ENCODE measurements at places on chromosomes 6 and 20. TPM values are rescaled to one million over a fixed set of nuclear protein-coding genes. Genes with fewer than 3 reads are reported as not detected.

DNA sequence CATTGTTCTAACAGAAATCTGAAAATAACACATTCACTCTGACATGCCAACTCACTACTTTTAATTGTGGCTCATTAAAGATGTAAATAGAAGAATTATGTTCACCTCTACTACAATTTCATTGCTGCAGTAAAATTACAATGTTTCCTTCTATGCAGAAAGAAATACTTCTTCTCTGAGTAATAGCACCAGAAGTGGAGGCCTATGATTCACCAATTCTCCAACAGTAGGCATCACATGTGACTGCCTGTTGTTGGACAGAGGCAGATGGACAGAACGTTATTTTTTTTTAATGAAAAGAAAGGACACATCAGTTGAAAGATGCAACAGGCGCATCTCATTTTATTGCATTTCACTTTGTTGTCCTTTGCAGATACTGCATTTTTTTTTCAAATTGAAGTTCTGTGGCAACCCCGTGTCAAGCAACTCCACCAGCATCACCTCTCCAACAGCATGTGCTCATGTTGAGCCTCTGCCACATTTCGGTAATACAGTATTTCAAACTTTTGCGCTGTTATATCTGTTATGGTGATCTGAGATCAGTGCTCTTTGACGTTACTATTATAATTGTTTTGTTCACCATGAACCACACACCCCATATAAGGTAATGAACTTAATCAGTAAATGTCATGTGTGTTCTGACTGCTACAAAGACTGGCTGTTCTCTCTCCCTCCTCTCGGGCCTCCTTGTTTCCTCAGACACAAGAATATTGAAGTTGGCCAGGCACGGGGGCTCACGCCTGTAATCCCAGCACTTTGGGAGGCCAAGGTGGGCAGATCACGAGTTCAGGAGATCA is 121.4 kb downstream of the ATXN1 start:
- H3K36me3 ChIP-seq, result no peaks in the 10 kb centered on the region
- H3K27ac ChIP-seq, result peak overlapping the region; percentile 66
- H3K27me3 ChIP-seq, result no peaks in the 10 kb centered on the region
- peak; percentile 88 for DNase-seq

GRCh38 chr6:134145786-134146185 is 93.4 kb upstream of the SLC2A12 start:
- no peaks in the 10 kb centered on the region for H3K27me3 ChIP-seq
- DNase-seq, result peak; percentile 48
- no peaks in the 10 kb centered on the region for H3K36me3 ChIP-seq
- H3K27ac ChIP-seq, result no peak overlapping the region
- H3K4me1 ChIP-seq, result no peaks in the 10 kb centered on the region

GRCh38 chr20:57501461-57502335 is 23.2 kb downstream of the CTCFL start:
- H3K27ac ChIP-seq, result no peak overlapping the region
- no peaks in the 10 kb centered on the region for H3K36me3 ChIP-seq
- H3K4me3 ChIP-seq, result no peak overlapping the region
- peaks cover 17% of the 10 kb centered on the region for H3K27me3 ChIP-seq
- H3K4me1 ChIP-seq, result peaks cover 5% of the 10 kb centered on the region

DNA sequence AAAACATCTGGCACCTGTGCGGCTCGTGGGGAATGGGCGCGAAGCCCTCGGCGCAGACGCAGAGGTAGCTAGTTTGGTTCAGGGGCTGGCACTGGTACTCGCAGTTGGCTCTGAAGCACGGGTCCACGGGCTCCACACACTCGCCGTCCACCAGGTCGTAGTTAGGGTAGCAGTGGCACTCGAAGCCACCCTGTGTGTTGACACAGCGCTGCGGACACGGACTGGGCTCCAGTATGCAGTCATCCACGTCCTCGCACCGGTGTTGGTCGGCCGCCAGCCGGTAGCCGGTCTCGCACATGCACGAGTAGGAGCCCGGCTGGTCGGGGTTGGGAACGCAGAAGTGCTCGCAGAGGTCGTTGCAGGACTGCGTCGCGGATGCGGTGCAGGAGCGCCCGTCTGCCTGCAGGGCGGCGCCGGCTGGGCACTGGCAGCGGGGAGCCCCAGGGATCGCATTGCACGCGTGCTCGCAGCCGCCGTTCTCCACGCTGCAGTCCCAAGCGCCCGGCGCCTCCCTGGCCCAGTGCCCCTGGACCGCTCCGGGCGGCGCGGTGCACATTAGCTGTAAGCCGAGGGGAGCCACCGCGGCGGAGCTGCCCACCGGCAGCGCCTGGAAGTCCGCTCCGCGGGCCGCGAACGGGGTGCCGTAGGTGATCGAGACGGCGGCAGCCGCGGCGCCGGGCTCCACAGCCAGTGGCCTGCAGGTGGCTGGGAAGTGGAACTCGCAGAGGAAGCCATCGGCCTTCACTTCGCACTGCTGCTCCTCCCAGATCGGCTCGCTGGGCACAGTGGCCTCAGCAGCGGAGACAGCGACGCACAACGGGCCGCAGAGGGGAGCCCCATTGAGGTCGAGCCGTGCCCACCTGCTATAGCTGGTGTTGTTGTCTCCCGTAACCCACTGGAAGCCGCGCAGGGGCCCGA is 930 bp downstream of the THBD start:
- H3K4me1 ChIP-seq, result peaks cover 24% of the 10 kb centered on the region
- H3K27ac ChIP-seq, result no peak overlapping the region
- H3K4me3 ChIP-seq, result peak overlapping the region; percentile 61
- peaks cover 19% of the 10 kb centered on the region for H3K27me3 ChIP-seq

DNA sequence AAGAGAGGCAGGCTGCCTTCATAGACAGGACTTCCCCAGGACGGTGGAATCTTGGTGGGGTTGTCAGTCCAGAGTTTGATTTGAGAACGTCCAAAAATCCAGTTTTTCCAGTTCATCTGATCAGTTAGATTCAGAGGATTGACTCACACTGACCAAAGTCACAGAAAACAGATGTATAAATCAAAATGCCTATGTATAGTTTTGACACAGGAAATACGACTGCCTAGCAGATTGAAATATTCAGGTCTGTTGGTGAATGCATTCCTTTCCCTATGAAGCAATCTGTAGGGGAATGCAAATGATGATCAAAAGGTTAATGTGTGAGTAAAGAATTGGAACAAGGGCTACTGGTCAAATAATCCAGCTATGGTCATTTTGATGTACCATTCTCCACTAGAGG is 29.7 kb upstream of the GFOD1 start:
- peak; percentile 13 for DNase-seq
- no peak overlapping the region for H3K4me3 ChIP-seq
- H3K27me3 ChIP-seq, result no peaks in the 10 kb centered on the region
- H3K36me3 ChIP-seq, result no peaks in the 10 kb centered on the region

DNA sequence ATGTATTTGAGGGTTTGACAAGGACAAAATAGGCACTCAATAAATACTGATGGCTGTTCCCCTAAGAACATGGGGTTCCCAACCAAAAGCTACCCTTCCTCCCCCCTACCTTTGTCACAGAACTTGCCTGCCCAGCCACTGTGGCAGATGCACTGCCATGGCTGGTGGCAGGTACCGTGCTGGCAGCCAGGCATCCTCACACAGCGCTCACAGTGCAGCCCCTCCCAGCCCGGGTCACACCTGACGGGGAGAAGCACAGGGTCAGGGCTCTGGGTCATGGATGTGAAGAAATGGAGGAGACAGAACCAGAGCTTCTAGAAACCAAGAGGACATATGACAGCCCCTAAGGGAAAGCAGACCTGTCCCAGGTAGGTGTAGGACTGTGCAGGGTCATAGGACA is 2.5 kb downstream of the DLK2 start:
- peaks cover 2% of the 10 kb centered on the region for H3K36me3 ChIP-seq
- no peaks in the 10 kb centered on the region for H3K4me1 ChIP-seq
- no peak overlapping the region for H3K4me3 ChIP-seq
- no peak for DNase-seq
- peaks cover 14% of the 10 kb centered on the region for H3K27me3 ChIP-seq

CD93 gene
- total RNA-seq, result 0.02 TPM

DNA sequence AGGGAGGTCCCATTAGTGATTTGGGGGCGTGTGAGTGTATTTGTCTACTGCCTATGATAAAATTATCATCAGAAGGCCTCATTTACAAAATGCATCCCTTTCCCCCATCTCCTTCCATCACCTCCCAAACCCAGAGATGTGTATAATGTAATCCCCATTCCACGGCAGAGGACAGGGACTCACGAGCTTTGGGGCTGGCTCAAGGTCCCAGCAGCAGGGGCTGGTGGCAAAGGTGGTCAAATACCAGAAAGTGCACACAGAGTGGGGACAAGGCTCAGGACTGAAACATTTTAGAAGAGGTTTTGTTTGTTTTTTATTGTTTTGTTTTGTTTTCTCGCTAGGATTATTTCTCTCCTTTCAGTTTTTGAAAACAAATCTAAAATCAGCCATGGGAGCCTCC is 68.5 kb upstream of the TOP1 start:
- no peaks in the 10 kb centered on the region for H3K27me3 ChIP-seq
- no peak overlapping the region for H3K4me3 ChIP-seq
- DNase-seq, result no peak
- no peaks in the 10 kb centered on the region for H3K36me3 ChIP-seq

DNA sequence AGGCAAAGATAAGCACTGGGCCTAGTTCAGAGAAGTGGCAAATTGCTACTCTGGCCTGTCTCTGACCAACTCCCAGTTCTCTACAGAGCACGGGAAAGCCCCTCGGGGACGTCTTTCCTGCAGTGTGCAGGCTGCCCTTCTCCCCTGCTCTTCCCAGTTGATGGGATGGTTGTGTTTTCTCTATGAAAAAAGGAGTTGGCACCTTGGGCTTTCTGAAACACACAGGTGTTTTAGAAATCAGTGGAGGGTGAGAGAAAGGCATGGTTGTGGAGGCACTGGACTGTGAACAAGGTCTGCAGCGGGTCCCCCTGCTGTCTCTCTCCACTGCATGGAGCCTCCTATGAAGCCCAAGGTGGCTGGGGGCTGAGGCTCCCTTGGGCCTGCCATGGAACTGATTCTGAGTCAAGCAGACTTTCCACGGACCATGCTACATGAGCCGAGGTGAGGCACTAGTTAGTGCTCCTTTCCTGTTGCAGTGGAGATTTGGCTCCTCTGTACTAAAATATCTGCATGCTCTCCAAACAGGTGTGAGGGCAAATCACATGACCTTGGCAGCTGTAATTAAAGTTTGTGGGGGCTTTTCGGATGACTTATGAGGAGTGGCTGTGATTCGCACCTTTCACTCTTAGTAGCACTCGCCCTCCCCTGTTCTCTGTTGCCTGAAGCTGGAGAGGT is 16.3 kb downstream of the GTSF1L start:
- no peaks in the 10 kb centered on the region for H3K4me1 ChIP-seq
- H3K4me3 ChIP-seq, result no peak overlapping the region
- no peaks in the 10 kb centered on the region for H3K27me3 ChIP-seq
- H3K27ac ChIP-seq, result no peak overlapping the region
- no peak for DNase-seq
- H3K36me3 ChIP-seq, result no peaks in the 10 kb centered on the region

DNA sequence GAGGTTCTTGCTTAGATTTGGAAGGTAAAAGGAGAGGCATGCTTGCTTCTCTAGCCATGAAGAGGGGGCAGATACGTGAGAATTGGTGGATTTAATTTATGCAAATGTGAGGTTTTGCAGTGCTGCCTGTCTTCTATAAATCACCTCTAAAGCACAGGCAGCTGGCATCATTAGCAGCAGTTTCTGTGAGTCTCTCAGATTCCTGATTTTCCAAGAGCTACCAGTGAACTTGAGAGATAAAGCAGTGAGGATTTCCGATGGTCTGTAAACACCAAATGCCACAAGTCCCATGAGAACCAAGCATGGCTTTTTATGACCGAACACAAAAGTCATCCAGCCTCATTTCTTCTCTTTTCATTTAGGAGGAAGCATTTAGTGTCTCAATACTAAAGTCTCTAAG is 3.2 kb upstream of the SIRPB2 start:
- H3K27me3 ChIP-seq, result peaks cover 27% of the 10 kb centered on the region
- no peaks in the 10 kb centered on the region for H3K36me3 ChIP-seq
- DNase-seq, result no peak
- no peaks in the 10 kb centered on the region for H3K4me1 ChIP-seq
- no peak overlapping the region for H3K27ac ChIP-seq
- H3K4me3 ChIP-seq, result no peak overlapping the region

DNA sequence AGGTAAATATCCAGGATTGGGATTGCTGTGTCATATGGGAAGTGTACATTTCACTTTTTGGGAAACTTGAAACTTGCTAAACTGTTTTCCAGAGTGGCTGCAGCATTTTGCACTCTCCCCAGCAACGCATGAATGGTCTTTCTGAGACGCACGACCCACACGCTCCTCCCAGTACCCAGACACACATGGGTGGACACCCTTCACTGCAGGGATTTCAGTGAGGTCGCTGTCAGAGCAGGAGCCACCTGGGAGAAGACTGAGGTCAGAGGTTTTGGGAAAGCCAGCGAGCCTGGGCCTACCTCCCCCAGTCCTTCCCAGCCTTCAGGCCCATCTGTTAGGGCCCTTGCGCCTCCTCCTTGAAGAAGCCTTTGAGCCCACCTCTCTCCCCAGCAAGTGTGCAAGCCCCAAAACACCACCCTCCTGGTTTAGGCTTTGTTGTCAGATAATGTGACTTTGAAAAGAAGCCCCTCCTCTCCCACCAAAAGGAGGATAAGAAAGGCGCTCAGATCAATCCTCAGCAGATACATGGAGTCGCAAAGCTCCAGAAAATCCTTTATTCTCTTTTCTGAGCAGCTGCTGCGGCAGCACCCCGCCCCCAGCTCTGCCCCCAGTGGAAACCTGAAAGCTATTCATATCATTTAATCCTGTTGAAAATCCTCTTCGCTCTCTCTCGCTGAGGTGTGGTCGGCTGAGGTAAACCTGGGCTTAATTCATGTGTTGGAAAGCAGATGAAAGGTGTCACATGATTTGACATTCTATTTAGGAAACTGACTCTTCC is 12.7 kb upstream of the JAG1 start:
- H3K27ac ChIP-seq, result no peak overlapping the region
- no peak for DNase-seq
- no peaks in the 10 kb centered on the region for H3K36me3 ChIP-seq
- no peaks in the 10 kb centered on the region for H3K4me1 ChIP-seq

GRCh38 chr6:15547400-15547799 is 115.4 kb downstream of the DTNBP1 start:
- no peak overlapping the region for H3K27ac ChIP-seq
- DNase-seq, result no peak
- H3K4me3 ChIP-seq, result no peak overlapping the region
- no peaks in the 10 kb centered on the region for H3K27me3 ChIP-seq
- no peaks in the 10 kb centered on the region for H3K4me1 ChIP-seq

GRCh38 chr20:45257161-45257560 is 2.8 kb upstream of the SLPI start:
- H3K4me1 ChIP-seq, result no peaks in the 10 kb centered on the region
- H3K27me3 ChIP-seq, result peaks cover 8% of the 10 kb centered on the region
- H3K27ac ChIP-seq, result no peak overlapping the region
- no peak for DNase-seq
- H3K4me3 ChIP-seq, result no peak overlapping the region
- H3K36me3 ChIP-seq, result no peaks in the 10 kb centered on the region

SOBP gene
- total RNA-seq, result 4.7 TPM

MCHR2 gene
- not detected for total RNA-seq

TMEM74B gene
- total RNA-seq, result 2.1 TPM

All from astrocyte (in vitro differentiated cells and primary cell).